ENCODE measurements at places on chromosomes 3 and 15.
A peak's percentile ranks its signal among the peaks of the same experiment; 100 is the strongest.

- no peak for DNase-seq
Measured at GRCh38 chr3:165805946-165806561, 31.2 kb downstream of the BCHE start.

DNA sequence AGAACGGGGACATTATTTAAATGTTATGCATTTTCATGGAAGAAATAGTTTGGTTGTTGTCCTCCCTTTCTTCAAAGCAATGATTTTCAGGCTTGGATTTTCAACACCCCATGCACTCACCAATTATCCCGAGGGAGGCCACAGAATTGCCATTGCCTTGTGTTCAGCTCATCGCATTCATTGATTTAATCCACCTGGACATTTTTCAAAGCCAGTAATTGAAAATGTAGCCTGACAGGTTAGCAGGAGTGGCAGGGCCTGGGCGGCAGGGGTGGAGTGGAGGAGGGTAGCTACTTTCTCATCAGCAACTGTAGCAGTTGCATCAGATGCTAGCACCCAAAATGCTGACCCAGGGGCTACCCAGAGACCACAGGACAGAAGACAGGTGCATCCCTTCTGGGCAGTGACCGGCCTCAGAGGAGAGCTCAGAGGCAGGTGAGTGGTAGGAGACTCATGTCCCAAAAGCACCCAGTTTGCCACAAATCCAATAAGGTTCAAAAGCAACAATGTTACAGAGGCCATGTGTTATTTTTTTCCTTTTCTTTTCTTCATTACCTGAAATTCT lies 242.4 kb downstream of the CD47 start:
- no peak for DNase-seq

- DNase-seq, result no peak
Measured at GRCh38 chr15:48279608-48280007, 51.6 kb upstream of the DUT start.

DNA sequence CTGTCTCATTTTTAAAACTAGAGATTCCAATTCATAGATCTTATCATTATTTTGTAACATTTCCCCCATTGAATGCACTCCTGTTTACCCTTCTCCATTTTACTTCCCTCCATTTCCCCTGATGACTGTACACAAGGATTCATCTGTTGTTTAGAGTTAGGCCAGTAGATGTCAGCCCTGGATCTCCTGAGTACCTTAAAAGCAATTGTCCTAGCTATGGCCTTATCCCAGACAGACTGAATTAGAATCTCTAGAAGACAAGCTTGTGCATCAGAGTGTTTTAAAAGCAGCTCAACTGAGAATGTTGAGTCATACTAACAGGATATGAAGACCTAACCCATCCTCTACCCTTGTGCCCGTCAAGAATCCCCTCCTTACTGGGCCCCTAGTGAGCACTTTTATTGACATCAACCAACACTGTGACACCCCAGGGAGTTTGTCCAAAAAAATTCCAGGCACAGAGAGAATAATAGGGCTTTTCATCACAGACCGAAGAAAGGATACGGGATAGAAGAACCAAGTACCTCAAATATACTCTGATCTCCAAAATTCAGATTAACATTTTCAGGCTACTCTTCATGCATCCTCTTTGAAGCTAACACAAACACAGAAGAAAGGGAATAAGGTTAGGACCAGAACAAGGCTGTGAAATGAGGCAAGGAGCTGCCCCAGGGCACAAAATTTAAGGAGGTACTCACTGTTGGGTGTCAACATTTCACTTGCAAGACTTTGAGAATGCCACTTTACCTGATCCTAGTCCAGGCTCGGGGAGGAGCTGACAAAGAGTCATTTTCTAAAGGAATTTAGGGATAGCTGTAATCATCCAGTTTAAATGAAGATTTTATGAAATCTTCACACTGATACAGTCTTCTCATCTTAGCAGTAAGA lies 17.1 kb downstream of the ZBED2 start:
- peak; percentile 33 for DNase-seq

- DNase-seq, result peak; percentile 20
Measured at GRCh38 chr15:44593042-44593736, 56.2 kb downstream of the EIF3J start.

DNA sequence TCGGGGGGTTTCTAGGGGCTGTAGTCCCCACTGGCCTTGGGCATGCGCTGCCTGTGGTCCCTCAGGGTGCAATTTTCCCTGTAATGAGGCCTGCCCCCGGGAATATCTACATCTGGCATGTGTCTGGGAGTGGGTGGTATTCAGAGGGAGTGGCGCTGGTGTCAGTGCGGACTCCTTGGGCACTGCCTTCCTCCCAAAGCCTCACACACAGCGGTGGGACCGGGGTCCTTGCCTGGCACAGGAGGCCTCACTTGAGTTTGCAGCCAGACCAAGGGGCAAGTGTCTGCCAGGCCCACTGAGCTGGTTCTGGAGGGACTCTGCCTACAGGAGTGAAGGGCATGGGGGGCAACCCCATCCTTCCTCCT lies 53.5 kb upstream of the PCSK6 start:
- no peak for DNase-seq

- DNase-seq, result peak; percentile 73
Measured at GRCh38 chr3:195895078-195895860, 13.1 kb downstream of the TNK2 start.

DNA sequence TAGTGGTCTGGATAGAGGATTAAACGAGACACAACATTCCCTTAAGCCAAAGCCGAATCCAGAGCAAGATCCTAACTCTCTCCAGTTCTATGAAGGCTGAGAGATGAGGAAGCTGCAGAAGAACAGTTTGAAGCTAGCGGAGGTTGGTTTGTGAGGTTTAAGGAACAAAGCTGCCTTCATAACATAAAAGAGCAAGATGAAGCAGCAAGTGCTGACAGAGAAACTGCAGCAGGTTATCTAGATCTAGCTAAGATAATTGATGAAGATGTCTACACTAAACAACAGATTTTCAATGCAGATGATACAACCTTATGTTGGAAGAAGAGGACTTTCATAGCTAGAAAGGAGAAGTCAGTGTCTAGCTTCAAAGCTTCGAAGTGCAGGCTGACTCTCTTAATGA lies 14.8 kb upstream of the GASK1A start:
- no peak for DNase-seq

- no peak for DNase-seq
Measured at GRCh38 chr15:100902436-100903167, 16.6 kb upstream of the LRRK1 start.

DNA sequence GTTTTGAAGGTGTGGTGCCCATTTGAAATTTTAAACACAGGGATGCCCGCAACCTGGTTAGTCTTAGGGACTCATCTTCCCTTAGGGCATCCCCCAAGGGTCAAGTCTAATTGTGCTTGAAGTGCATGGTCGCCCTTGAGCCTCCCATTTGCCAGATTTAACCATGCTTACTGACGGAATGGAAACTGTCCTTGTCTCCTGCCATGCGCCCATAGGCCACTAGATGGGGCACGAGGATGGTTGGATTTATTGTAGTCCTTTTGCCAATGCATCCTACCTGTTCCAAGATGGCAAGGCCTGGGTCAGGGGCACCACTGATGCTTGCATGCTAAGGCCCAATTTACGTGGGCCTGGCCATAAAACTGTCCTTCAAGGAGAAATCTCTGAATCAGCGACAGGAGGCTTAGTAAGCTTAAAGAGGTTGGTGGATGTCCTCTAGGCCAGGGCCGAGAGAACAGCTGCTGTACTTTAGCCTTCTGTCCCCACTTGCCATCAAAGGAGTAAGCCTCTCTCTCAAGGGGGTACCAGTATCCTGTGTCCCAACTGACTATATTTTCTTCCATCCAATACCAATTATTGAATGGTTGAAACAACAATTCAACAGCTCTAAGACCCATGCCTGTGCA lies 355.4 kb downstream of the OTOL1 start:
- DNase-seq, result peak; percentile 32

DNA sequence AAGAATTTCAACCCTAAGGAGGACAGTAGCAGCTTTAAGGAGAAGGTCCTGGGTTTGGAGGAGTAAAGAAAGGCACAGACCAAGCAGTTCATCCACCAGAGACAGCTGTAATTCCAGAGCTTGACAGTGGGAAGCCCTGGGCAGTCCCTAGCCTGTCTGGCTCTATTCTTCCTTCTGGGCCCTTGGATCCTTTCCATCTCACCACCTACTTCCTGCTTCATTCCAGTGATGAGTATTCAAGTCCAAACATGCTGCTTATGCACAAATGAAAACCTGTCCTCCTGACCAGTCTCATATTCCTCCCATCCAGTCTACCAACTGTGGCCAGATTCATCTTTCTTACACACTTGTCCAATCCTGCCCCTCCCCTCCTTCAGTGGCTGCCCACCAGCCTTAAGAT lies 171.4 kb downstream of the CNTN3 start:
- no peak for DNase-seq

GRCh38 chr3:106018102-106018501 lies 149.3 kb upstream of the CBLB start:
- no peak for DNase-seq

DNA sequence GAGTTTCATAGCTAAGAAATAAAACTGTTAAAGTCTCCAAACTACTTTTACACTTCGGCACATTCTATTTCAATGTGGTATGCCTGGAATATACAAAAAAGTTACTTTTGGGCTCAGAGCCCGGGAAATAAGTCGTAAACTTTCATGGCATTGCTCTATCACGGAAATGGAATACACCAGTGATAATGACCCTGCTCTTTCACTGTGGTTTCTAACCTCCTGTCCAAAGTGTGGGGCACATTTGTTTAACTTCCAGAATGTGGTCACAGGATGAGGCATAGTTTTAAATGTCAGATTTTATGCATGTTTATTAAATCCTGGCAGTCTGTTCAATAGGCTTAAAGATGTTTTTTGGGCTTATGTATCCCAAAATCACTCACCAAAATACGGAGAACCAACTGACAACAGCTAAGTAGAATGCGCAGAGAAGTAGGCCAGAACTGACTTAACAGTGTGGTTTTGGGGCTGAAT lies 5.1 kb downstream of the CXCR6 start:
- DNase-seq, result no peak

DNA sequence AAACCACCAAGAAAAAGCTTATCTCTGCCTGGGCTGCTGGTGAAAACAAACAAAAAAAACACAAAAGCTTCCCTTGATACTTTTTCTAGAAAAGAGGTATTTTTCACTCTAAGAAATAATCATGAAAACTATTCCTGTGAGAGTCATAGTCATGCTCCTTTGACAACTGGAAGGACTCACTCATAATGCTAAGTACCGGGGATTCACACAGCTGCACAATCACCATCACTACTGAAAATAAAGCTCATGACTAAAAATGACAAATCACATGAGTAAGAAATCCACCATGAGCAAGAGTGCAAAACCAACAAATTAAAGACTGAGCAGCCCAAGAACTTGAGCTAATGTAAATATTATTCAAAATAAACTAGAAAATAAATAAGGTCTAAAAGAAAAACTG lies 10.6 kb upstream of the POU1F1 start:
- no peak for DNase-seq

DNA sequence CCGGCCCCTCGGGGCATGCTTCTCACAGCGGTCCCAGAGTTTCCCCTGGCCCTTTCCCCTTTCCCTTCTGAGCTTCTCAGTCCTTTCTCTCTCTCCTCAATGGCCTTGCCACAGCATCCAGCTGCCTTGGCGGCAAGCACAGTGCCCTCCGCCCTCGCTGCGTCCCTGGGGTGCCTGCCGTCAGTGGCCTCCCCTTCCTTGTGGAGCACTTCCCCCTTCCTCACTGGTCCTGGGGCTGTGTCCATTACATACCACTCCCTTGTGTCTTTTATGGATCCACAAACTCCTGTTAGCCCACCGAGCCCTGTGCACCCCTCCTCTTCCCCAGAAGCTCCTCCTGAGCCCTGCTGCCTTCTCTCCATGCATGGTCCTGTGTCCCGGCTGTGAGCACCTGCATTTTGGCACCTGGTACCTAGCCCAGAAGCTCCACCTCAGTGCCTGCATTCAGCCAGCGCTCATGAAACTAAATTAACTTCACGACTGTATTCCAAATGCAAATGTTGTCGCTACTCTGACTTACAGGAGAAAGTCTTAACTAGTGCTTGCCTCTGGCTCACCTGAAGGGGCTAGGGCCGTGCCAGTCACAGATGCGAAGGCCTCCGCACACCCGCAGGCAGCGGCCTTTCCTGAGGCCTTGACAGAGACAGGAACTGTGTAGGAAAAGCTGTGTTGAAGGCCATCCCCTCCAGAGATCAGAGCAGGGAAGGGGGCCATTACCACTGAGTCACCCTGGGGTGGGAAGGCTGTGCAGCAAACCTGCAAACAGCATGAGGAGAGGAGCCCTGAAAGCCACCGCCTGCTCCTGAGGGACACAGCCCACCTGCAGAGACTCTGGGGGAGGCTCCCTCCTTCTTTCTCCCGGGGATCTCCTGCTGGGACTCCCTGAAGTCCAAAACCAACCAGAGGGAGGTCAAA lies 19.1 kb upstream of the KLF13 start:
- no peak for DNase-seq

Measured in stimulated activated naive CD8-positive, alpha-beta T cell treated with anti-CD3 and anti-CD28 coated beads, Interleukin-15, amount 100 ng/mL, for 72 hours (primary cell).